Kidney glomerular epithelial cell (primary cell): ENCODE measurements at places on chromosomes 11 and 22.

- no peak for DNase-seq
Observed at GRCh38 chr11:115766561-115766960, 262.3 kb upstream of the CADM1 start.

- peak; percentile 18 for DNase-seq
Observed at GRCh38 chr22:17434856-17435255, 65.6 kb downstream of the CECR2 start.

DNA sequence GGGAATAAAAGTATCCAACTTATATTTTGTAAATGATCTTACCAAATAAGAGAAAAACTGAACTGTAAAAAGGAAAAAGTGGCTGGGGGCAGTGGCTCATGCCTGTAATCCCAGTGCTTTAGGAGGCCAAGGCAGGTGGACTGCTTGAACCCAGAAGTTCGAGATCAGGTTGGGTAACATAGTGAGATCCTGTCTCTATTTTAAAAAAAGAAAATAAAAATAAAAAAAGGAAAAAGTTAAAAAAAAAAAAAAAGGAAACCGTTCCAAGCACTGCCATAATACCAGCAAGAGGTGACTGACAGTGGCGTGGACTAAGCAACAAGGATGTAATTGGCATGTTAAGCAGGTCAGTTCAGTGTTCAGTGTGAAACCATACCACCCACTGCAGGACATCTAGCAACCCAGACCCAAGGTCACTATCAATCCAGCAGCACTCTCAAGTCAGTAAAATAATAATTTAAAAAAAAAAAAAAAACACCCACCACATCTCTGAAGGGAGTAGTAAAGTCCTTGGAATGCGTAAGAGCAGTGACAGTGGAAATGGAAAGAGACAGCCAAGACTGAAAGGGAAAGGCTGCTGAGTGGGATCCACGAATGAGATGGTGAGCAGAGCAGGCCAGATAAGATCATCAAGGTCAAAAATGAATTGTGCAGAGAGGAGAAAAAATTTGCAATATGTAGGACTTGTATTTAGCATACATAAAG is 43.6 kb downstream of the MAPK1 start:
- no peak for DNase-seq

DNA sequence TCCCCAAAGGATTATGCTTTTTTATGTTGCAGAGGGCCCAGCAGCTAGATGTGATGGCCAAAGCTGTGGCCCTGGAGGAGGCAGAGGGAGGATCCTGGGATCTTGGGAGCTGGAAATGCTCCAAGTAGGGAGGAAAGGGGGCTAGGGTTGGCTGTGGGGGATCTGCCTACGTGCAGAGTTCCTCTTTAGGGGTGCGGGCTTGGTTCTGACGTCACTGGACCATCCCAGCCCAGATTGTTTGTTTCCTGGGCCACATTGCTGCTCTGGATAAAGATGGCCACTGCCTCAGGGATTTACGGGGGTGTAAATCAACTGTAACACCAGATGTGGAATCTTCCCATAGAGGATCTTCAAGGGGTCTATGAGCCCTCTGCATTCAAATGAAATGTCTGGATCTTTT is 110.3 kb upstream of the SYT13 start:
- DNase-seq: no peak

- no peak for DNase-seq
Observed at GRCh38 chr11:130872981-130873380, 43.3 kb downstream of the SNX19 start.

- no peak for DNase-seq
Observed at GRCh38 chr11:18493310-18493709, 33.4 kb downstream of the TSG101 start.

DNA sequence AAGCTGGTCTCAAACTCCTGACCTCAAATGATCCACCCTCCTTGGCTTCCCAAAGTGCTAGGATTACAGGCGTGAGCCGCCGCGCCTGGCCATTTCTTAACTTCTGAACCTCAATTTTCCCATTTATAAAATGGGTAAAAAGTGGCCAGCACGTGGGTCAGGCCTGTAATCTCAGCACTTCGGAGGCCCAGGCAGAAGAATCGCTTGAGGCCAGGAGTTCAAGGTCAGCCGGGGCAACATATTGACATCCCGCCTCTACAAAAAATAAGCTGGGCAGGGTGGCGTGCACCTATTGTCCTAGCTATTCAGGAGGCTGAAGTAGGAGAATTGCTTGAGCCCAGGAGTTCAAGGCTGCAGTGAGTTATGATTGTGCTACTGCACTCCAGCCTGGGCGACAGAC is 6.5 kb upstream of the DDX6 start:
- no peak for DNase-seq

- DNase-seq: no peak
Observed at GRCh38 chr22:19117111-19117512, 5.1 kb downstream of the DGCR2 start.

DNA sequence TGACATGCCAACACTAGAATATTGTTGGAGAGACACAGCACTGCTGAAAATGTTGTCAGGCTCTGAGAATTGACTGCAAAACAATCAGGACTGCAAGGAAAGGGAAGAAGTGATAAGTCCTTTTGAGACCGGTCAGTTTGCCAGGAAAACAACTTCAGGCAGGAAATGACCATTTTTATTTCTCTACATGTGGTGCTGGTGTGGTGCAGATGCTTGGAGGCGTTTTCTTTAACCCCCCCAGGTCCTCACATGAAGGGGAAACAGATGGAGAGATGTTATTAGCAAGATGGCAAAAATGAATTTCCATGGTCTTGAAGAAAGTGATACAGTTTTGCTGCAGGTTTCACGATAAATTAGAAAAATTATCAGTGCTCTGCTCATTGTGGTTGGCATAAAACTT is 5.7 kb downstream of the AP2A2 start:
- no peak for DNase-seq

GRCh38 chr11:95153857-95154246 is 64.2 kb downstream of the ENDOD1 start:
- DNase-seq: no peak

DNA sequence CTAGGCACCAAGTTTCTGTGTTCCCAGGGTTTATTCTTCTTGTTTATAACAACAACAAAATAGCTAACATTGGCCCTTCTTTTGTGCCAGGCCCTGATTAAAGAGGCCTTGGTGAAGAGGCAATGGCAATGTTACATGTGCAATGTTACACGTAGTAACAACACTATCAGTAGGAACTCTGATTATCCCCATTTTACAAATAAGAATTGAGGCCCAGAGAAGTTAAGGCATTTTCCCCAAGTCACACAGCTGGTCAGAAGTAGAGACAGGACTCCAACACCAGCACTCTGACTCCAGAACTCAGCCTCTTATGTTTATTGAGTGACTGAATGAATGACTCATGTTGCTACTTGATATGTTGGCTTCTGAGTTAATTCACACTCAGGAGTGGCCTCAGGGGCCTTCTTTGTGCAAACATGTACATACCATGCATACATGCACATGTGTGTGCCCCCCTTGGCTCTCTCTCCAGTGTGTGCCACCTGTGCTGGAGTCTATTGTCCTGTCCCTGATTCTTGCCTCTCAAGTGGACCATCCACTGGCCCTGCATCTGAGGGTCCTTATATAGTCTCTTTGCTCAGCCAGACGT is 98.4 kb downstream of the TP53I11 start:
- no peak for DNase-seq

- DNase-seq: no peak
Observed at GRCh38 chr22:35761037-35761436, 43.4 kb downstream of the APOL5 start.

- DNase-seq: no peak
Observed at GRCh38 chr11:35247428-35247827, 108.5 kb downstream of the CD44 start.

DNA sequence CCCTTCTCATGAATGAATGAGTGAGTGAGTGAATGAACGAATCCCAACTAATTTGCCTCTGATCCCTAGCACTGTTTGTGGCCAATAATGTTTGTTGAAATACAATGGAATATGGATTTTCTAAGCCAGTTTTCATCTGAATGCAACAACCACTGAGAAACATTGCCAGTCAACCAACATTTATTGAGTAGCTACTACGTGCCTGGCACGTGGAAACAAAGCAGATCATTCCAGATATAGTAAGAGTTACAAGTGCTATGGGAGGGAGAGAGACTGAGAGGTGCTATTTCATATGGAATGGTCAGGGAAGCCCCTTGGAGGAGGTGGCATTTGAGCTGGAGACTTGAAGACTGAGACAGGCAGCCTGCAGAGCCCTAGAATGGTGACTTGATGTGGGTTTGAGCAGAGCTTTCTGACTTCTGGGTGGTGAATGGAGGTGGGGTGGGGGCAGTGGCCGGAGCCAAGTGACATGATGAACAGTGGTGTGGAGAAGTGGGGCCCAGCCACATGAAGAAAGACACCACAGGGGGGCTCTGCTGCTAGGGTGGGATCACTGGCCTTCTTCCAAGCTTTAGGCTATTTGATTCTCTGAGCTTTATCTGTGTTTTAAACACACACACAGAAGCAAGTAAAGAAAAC is 35.1 kb upstream of the SMTN start:
- DNase-seq: no peak

GRCh38 chr11:102459393-102459792 is 6.8 kb upstream of the TMEM123 start:
- no peak for DNase-seq

GRCh38 chr11:110290591-110291334 is 5.7 kb downstream of the RDX start:
- no peak for DNase-seq

DNA sequence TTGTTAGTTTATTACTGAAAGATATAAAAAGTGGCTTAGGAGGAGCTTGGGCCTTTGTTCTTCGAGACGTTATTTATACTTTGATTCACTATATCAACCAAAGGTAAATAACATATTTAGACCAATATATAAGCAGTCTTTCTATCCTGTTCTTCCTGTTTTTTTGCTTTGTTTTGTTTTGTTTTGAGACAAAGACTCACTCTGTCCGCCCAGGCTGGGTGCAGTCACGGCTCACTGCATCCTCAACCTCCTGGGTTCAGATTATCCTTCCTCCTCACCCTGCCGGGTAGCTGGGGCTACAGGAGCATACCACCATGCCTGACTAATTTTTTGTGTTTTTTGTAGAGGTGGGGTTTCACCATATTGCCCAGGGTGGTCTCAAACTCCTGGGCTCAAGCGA is 66.8 kb downstream of the ATM start:
- peak; percentile 32 for DNase-seq

- DNase-seq: no peak
Observed at GRCh38 chr11:112548641-112549040, 288.0 kb upstream of the PLET1 start.

- peak; percentile 80 for DNase-seq
Observed at GRCh38 chr11:114296605-114297372, 590 bp downstream of the NNMT start.

- DNase-seq: no peak
Observed at GRCh38 chr11:18934195-18934814, 4.9 kb downstream of the MRGPRX1 start.

DNA sequence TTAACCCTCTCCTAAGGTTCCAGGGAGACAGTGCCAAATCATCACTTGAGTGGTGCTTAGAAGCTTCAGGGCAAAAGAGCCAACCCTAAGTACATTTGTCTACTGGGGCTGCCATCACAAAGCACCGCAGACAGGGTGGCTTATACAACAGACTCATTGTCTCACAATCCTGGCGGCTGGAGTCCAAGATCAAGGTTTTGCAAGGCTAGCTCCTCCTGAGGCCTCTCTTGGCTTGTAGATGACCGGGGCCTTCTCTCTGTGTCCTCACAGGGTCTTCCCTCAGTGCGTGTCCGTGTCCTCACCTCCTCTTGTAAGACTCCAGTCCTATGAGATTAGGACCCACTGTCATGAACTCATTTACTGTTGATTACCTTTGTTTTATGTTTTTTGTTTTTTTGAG is 34.1 kb upstream of the CD81 start:
- no peak for DNase-seq

- no peak for DNase-seq
Observed at GRCh38 chr22:46574438-46574992, 37.1 kb upstream of the CELSR1 start.

DNA sequence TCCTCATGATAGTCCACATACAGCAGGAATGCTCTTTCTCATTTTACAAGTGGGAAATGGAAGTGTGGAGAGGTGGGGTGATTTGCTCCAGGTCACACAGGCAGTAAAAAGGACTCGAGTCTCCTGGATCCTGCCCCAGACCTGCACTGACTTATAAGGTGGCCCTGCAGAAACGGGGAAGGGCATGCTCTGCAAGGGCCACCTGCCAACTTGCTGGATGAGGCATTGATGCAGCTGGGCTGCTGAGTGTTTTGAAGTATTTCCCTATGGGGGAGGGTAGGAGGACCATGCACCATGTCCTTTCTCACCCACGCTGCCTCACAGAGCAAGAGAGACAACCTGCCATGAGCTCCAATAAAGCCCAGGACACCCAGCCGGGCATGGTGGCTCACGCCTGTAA is 36.9 kb downstream of the OR6Q1 start:
- no peak for DNase-seq

DNA sequence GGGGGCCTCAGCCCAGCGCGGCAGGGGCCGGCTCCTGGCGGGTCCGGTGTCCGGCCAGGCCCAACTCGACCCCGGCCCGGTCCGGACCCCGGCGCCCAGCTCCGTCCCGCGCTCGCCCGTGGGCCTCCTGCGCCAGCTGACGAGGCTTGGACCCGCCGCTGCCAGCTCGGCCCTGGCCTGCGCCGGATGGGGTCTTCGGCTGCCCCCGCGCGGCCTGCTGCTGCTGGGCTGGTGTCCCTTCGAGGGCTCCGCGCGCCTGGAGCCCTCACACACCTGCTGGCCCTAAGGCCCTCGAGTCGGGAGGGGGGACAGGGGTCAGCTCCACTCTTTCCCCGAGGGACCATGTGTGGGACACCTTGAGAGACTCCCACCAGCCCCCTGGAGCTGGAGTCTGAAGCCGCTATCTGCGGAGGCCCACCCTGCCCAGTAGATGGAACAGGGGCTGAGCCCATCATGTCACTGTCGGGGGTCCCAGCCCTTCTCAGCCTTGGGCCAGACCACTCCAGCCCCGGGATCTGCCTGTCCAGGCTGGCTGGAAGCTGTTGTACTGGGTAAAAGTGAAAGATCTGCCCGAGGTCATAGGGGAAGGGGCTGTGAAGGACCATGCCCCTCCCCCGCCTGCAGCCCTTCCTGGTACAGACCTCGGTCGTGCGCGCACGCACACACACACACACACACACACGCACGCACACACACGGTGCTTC is 768 bp upstream of the CDKN1C start:
- DNase-seq: no peak

GRCh38 chr11:73162196-73162740 is 20.1 kb upstream of the FCHSD2 start:
- DNase-seq: no peak

DNA sequence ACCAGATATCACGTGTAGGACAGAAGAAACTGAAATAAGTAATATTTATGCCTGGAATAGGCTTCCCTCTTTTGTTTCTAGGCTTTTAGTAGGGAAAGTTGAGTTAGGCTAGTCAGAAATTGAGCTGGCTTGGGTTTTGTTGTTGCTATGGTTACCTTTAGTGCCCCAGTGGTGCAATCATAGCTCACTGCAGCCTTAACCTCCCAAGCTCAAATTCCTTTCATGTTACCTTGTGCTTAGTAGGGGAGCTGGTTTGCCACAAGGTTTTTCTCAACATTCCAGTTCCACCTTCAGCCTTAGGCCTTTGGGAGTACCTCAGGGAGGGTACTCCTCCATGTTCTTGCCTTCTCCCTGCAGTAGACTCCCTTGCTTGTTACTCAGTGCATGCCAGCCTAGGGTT is 69.1 kb upstream of the SUSD2 start:
- DNase-seq: no peak

GRCh38 chr11:15770798-15771414 is 585.4 kb downstream of the SOX6 start:
- DNase-seq: peak; percentile 10

GRCh38 chr11:96318850-96319249 is 24.1 kb downstream of the MAML2 start:
- no peak for DNase-seq
